ENCODE measurements at places on chromosomes 16 and 17.

DNA sequence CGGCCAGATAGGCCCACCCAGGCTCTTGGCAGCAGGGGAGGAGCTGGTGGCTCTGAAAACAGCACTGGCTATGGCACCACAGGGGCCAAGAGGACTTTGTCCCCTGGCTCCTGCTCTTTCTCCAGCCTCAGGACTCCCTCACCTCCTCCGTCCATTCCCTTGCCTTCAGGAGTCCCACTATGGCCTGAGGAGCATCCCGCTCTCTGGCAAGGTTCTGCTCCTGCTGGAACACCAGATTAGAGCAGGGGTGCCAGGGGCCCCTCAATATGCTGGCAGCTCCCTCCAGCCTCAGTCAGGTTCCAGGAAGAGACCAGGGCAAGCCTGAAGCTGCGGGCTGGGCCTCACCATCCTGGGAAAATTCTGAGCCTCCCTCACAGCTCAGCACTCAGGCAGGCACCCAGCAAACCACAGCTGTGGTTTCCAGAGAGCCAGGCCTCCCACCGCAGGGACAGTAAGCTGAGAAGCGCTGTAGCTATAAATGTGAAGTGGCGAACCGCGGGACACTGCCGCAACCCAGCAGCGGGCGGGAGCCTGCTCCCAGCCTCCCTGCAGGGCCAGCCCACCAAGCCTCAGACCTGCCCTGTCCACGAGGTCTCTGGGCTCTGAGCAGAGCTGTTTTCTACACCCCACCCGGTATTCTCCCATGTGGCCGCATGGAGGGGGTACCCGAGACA is 25.7 kb downstream of the C17orf100 start:
- DNase-seq, result peak; percentile 24

DNA sequence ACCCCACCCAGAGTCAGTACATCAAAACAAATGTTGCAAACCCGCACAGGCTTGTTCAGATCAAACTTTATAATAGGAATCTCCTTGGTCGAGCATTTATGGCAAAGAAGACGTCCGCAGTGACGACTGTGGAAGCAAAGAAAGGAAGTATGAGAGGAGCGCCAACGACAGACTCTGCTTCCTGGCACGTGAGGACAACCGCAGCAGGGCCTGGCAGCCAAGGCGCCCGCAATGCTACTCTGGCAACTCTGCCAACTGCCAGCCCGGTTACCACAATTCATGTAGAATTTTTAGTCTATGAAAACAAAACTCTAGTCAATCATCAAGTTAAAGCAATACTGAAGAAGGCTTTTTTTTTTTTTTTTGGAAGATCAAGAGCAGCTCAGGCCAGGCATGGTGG is 24.8 kb downstream of the CYB5D2 start:
- DNase-seq, result no peak

GRCh38 chr17:34665150-34665806 is 85.9 kb downstream of the TMEM132E start:
- no peak for DNase-seq

GRCh38 chr16:2977440-2977839 is 2.8 kb downstream of the PKMYT1 start:
- DNase-seq, result no peak

GRCh38 chr17:49523706-49524472 is 28.8 kb downstream of the NGFR start:
- no peak for DNase-seq

DNA sequence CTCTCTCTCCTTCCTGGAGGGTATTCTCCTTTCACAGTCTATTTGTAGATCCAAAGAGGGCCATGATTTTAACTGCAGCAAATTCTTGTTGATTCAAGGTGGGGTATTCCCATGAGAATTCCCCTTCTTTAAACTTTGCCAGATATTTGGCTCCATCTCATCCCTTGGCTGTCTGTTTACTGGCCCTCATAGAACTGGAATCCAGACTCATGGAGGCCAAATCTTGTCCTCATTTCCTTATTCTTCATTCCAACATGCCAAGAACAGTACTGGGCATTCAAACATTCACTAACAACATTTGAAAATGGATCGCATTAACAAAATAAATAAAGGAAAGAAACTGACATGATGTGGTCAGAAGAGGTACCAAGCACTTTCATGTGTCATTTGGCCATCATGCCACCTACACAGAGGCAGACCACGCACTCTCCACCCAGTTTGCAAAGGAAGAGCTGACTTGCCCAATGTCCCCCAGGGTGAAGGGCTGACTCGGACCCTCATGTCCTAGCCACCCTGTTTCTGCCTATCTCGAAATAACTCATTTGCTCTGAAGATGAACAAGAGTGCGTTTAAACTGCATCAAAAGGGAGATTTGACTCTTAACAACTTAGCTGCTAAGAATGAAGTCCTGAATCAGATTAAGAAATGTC is 23.1 kb upstream of the SLC35B1 start:
- DNase-seq, result peak; percentile 61

GRCh38 chr17:79934653-79934970 is 95.4 kb upstream of the CBX4 start:
- no peak for DNase-seq

DNA sequence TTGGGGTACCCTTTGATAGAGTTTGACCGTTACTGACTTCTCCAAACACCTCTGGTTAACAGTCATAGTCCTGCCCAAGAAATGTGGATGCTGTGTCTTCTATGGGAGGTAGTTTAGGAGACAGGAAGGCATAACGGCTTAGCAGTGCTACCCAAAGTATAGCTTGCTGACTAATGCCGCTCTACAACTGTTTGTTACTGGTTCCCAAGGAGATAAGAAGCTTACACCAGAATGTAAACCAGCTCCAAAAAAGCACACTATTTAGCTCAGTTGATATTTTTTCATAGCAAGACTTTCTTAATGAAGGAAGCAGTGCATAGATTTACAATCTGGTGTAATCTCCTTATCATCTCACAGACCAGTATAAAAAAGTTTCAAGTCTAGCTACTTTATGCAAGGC is 95.7 kb downstream of the HS3ST3B1 start:
- no peak for DNase-seq
